ENCODE measurements at places on chromosomes 1 and 21.

DNA sequence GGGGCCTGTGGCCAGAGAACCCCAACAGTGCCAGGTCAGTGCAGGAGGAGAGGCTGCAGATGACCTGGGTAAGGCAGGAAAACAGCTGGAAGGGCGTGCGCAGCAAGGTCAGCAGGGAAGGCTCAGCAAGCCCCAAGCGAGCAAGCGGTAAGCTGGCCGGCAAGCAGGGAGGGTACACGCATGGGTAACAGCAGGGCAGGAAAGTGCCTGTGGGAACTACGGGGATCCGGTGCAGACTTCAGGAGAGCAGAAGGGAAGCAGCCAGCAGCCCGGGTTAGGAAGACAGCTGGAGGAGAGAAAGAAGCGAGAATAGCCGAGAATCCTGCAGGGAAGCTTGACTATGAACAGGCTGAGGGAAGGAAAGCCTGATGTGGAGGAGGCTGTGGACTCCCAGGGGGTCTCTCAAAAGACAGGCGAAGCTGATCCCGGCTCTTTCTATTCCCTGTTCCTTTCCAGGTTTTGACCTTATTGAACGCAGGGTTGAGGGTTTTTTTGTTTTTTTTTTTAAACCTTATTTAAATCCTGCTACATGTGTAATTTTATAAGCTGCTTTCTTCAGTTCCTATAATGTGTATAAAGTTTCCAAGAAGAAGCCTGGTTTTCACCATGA lies 20.9 kb downstream of the UMODL1 start:
- no peak for DNase-seq

- DNase-seq: no peak
Measured at GRCh38 chr1:31243501-31244286, 4.0 kb upstream of the NKAIN1 start.

GRCh38 chr1:211701733-211702132 lies 26.3 kb upstream of the NEK2 start:
- DNase-seq: no peak

- no peak for DNase-seq
Measured at GRCh38 chr1:167426716-167427115, 91.6 kb downstream of the CD247 start.

DNA sequence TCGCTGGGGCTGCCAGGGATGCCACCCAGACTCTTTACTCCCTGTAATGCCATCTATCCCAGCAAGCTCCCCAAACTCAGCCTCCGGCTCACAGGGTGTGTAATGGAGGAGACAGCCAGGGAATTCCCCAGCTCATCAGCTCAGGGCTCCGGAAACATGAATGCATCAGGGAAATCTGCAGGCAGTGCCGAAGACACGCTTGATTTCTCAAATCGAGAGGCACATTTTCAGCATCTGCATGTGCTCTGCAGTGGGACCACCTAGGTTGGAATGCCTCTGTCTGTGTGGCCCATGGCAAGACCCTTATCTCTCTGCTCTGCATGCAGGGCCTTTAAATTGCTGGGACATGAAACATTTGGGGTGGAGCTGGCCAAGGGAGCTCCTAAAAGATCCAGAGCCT lies 170.1 kb downstream of the TRABD2B start:
- DNase-seq: no peak

DNA sequence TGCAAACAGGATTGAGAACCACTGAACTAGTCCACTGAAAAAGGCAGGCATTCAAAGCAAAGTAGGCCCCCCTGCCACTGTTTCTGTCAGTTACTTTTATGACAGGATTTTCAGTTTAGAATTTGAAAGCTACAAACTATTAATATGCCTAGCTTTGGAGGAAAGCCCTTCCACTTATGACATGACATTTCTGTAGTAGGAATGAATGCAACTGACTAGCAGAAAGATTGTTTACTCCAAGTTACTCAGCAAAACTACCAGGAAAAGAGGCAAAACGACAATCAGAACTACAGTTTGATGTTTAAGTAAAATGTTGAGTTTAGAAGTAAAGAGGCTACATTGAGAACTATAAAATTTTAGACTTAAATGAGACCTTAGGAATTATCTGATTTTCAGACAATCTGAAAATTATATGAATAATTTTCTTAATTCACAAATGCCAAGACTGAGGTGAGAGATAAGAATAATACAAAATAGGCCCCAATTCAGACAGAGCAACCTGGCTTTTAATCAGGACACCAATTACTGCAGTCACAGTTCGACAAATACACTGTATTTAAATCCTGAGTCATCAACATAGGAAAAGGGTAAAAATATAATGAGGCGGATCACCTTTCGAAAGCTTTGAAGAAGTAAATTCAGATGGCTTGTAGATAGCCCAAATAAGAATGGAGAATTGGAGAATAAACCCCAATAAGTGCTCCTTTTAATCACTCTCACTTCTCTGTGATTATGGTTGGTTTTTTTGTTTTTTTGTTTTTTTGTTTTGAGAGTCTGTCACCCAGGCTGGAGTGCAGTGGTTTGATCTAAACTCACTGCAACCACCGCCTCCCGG lies 2.2 kb downstream of the PRKAB2 start:
- no peak for DNase-seq

GRCh38 chr1:10677491-10678391 lies 118.7 kb downstream of the CASZ1 start:
- no peak for DNase-seq

GRCh38 chr1:231949277-231950091 lies 322.9 kb downstream of the DISC1 start:
- no peak for DNase-seq

- no peak for DNase-seq
Measured at GRCh38 chr1:36023098-36023769, 60.7 kb upstream of the TEKT2 start.

- no peak for DNase-seq
Measured at GRCh38 chr1:243926803-243927245, 76.8 kb upstream of the AKT3 start.

DNA sequence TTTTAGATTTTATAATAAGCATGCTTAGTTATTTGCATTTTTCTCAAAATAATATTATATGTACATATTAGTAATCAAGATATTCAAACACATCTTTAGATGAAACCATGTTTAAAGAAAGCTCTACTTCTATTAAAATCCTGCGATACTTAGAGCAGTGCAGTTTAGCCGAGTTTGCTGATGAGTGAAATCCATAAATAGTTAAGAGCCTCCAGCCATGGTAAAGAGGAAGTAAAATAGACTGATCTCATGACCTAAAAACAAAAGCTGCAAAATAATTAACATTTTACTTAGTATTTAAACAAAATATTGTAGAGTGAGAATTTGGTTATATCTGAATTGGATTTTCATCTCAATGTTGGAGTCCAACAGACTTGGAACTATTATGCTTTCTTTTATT lies 147.4 kb upstream of the NRIP1 start:
- DNase-seq: no peak

DNA sequence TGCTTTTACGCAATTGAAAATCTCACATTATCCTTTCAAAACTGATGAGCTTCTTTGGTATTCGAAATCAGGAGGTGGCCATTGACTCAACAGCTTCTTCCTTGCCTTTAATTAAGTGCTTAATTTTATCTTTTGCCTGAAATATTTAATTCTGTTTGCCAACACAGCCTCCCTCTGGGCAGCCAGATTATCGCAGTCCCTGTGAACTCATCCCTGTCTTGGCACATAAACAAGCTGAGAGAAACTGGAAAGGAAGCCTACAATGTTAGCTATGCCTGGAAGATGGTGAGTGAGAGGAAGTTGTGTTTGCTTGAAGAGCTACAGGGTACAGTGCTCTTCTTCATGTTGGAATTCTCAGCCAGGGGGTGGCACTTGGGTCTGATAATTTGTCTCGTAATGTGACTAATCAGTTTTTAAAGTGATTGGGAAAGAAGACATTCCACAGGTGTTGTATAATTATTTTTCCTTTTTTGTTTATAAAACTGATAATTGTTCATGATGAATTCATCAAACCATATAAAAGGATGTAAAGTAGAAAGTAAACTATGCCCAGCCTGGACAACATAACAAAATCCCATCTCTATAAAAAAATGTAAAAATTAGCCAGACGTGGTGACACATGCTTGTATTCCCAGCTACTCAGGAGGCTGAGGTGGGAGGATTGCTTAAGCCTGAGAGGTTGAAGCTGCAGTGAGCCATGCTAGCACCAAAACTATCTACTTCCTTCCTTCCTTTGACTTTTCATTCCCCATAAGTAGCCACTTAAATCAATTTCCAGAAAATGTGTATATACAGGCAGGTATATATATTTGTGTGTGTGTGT lies 90.1 kb upstream of the RAVER2 start:
- no peak for DNase-seq

DNA sequence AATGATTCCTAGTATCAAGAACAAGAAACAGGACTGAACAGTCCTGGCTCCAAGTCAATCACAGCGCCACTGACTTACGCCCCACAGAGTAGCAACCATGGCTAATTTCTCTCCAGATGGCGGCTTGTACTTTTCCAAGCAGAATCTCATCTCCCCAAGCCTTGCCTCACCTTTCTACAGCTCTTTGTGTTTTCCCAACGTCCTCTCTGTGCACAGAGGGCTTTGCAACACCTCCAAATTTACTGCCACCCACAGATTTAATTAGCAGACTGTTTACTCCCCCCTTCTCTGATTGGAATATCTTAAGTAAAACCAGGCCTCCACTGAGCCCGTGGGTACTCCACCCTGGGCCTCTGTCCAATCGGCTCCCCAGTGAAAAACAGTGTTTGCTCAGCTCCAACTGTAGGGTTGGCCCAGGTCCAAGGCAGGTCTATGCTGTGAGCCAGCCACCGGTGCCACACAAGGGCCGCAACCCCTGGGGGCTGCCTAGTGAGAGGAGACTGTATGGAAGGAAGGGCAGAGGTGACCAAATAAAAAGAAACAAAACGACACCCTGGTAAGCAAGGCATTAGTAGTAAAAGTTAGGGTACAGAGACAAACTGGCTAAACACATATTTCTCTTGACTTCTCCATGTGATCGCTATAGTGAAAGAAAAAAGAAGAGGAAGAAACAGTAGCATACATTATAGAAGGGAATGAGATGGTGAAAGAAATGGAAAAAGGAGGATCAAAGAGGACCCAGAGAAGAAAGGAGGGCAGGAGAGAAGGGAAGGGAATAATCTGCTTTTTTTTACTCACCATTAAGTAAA lies 128.4 kb upstream of the SOD1 start:
- no peak for DNase-seq

GRCh38 chr1:201430776-201431175 lies 9.2 kb upstream of the TNNI1 start:
- DNase-seq: no peak

Measured in stimulated activated CD4-positive, alpha-beta T cell treated with anti-CD3 and anti-CD28 coated beads, Interleukin-1b, Interleukin-23, amount 100 ng/mL, for 1 hour (primary cell).